ENCODE measurements at places on chromosomes 16 and 17. TPM values are rescaled to one million over a fixed set of nuclear protein-coding genes. Genes with fewer than 3 reads are reported as not detected.

Gene EPOP
- 10.3 TPM for total RNA-seq

Gene CBX2
- 1.7 TPM for total RNA-seq

Gene CACNG3
- not detected for total RNA-seq

Gene CLDN6
- total RNA-seq, result not detected

Gene ITGAD
- not detected for total RNA-seq

Gene ZNF287
- 7.4 TPM for total RNA-seq

Gene PRRT2
- total RNA-seq, result 0.91 TPM

Gene MFSD6L
- not detected for total RNA-seq

Gene TBC1D3B
- 9.5 TPM for total RNA-seq

Gene RNF43
- total RNA-seq, result not detected

Gene ASPA
- not detected for total RNA-seq

Gene VASN
- total RNA-seq, result 0.08 TPM

Gene MT4
- total RNA-seq, result not detected

Gene PPY
- total RNA-seq, result not detected

Gene NPIPB13
- 9.8 TPM for total RNA-seq

Gene ALDH3A2
- 19.7 TPM for total RNA-seq

Gene PRDM7
- not detected for total RNA-seq

DNA sequence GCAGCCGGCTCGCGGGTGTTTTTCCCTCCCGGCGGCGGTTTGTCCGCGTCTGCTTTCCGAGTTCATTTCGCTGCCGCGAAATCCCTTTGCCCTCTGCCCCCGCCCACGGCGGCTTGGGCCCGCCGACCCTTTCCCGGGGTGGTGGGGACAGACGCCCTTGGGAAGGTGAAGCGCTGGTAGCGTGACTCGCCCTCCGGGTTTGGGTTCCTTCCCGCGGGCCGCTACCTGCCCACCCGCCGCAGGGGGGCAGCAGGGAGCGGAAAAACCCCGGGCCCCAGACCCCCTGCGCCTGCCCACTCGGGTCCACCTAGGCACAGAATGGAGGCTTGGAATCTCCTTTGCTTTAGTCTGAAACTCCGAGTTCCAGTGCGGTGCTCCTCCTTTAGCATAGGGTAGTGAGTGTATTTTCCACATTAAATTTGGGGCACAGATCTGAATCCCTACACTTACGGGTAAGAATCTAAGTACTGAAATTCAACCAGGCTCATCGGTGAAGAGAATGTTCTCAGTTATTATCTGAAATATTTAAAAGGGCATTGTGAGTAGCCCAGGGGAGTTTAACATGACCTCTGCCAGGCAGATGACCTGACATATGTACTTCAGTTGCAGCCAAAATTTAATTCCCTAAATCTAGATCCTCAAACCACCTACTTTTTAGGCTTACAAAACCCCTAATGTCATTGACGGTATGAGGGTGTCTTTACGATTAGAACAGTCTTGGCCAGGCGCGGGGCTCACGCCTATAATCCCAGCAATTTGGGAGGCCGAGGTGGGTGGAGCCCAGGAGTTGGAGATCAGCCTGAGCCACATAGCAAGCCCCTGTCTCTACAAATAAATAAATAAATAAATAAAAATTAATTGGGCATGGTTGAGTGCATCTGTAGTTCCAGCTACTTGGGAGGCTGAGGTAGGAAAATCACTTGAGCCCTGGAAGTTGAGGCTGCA lies 1.0 kb downstream of the NME2 start:
- DNase-seq, result peak; percentile 72
- peak overlapping the region; percentile 79 for H3K4me3 ChIP-seq
- H3K36me3 ChIP-seq, result peaks cover 39% of the 10 kb centered on the region
- H3K4me1 ChIP-seq, result peaks cover 39% of the 10 kb centered on the region
- no peaks in the 10 kb centered on the region for H3K27me3 ChIP-seq
- peak overlapping the region; percentile 81 for H3K27ac ChIP-seq

DNA sequence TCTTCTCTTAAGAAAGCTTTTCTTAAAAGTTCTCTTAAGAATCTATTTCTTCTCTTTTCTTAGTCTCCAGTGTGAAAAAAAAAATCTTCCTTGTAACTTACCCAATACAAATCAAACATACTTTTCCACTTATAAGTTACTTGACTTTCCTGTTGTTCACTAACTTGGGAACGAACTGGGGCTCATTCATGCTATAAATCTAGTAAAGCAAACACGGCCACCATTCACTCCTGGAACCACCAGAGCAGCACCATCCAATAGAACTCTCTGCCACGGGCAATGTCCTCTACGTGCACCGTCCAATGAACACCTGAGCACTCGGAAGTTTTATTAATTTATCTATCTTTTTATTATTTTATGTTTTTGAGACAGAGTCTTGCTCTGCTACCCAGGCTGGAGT lies 20.8 kb downstream of the SRP68 start:
- H3K4me1 ChIP-seq, result peaks cover 7% of the 10 kb centered on the region
- peaks cover 59% of the 10 kb centered on the region for H3K36me3 ChIP-seq
- no peak overlapping the region for H3K4me3 ChIP-seq
- no peaks in the 10 kb centered on the region for H3K27me3 ChIP-seq

DNA sequence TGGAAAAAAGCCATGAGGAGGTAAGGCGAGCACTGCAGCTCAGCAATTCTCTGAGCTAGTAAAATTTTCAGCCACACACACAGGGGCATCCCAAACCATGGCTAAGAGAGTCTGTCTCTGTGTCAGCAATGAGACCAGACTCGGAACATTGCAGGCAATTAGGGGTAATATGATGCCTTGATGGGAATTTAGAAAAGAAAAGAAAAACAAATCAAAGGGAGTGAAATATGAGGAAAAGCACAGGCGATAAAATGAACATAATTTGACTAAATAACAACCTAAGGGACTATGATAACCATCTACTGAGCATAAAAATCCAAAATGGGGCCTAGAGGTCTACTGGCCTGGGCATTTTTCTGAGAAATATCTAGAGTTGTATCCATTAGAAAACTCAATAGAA lies 546.0 kb upstream of the PSMD7 start:
- H3K4me1 ChIP-seq, result no peaks in the 10 kb centered on the region
- no peak for DNase-seq
- no peak overlapping the region for H3K4me3 ChIP-seq

- H3K4me3 ChIP-seq, result no peak overlapping the region
- peaks cover 36% of the 10 kb centered on the region for H3K36me3 ChIP-seq
- H3K4me1 ChIP-seq, result peaks cover 39% of the 10 kb centered on the region
Observed at GRCh38 chr17:27562777-27563455, 68.1 kb upstream of the LGALS9 start.

- no peak for DNase-seq
- peaks cover 68% of the 10 kb centered on the region for H3K36me3 ChIP-seq
- H3K27ac ChIP-seq, result peak overlapping the region; percentile 61
- no peaks in the 10 kb centered on the region for H3K27me3 ChIP-seq
Observed at GRCh38 chr17:37523715-37524219, 34.1 kb downstream of the DUSP14 start.

GRCh38 chr16:81779536-81780320 lies 637 bp downstream of the PLCG2 start:
- H3K4me1 ChIP-seq, result peaks cover 14% of the 10 kb centered on the region
- H3K36me3 ChIP-seq, result peaks cover 3% of the 10 kb centered on the region
- H3K4me3 ChIP-seq, result peak overlapping the region; percentile 75
- H3K27me3 ChIP-seq, result peaks cover 47% of the 10 kb centered on the region
- DNase-seq, result peak; percentile 34

DNA sequence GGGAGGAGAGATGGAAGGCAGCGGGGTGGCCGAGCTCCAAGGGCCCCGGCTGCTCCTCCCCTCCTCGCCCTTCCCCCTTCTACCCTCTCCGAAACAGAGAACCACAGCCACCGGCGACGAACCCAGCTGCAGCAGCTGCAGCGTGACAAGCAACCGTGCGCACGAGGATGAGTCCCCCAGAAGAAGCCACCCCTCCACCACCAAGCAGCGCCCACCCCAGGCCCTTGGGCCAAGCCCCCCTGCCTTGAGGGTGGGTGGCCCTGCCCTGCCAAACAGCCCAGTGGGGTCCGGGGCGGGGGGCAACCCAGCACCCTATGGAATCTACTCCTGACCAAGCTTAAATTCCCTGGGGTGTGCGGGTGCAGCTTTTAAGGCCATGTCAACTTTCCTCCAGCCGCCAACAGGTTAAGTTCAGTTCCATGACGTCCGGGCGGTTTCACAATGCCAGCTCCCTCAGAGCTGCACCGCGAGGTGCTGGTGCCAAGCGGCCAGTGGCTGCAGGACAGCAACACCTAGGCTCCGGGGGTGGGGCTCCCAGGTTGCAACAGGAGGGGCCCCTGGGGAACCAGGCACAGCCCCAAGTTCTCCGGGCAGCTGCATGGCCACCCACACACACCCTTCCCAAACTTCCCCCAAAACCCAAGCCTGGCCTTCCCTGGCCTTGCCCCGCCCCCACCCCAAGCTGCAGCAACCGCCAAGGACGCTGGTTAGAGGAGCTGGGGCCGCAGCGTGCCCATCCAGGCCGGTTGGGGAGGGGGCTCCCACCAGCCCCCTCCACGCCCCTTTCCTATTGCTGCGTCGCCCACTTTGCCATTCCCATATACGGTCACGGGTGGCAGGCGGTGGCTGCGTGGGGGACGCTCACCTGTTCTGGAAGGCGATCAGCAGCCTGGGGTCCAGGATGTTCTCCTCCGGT lies 2.0 kb downstream of the CBX4 start:
- H3K4me3 ChIP-seq, result peak overlapping the region; percentile 87
- peak; percentile 72 for DNase-seq
- peaks cover 38% of the 10 kb centered on the region for H3K4me1 ChIP-seq
- peaks cover 38% of the 10 kb centered on the region for H3K36me3 ChIP-seq

- peaks cover 76% of the 10 kb centered on the region for H3K4me1 ChIP-seq
- peaks cover 4% of the 10 kb centered on the region for H3K36me3 ChIP-seq
- no peak overlapping the region for H3K4me3 ChIP-seq
Observed at GRCh38 chr17:27526604-27527002, 70.4 kb downstream of the KSR1 start.

DNA sequence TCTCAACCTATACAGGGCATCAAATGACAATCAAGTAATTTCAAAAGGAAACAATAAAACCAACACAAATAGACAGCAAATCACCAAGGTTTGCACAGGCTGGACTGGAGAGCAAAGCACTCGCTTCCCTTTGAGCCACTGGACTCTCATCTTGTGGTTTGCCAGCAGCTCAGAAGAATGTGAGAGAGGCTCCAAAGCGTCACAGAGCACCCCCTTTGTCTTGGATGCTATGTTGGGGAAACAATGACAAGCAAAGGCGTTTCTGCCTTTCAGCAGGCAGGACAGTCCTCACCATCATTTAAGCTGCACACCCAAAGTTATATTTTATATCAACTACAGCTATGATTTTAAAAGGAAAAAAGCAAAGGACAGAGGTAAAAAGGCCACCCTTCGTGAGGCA lies 13.2 kb downstream of the SLC6A4 start:
- no peak overlapping the region for H3K27ac ChIP-seq
- H3K4me1 ChIP-seq, result no peaks in the 10 kb centered on the region
- no peaks in the 10 kb centered on the region for H3K36me3 ChIP-seq
- peaks cover 5% of the 10 kb centered on the region for H3K27me3 ChIP-seq

DNA sequence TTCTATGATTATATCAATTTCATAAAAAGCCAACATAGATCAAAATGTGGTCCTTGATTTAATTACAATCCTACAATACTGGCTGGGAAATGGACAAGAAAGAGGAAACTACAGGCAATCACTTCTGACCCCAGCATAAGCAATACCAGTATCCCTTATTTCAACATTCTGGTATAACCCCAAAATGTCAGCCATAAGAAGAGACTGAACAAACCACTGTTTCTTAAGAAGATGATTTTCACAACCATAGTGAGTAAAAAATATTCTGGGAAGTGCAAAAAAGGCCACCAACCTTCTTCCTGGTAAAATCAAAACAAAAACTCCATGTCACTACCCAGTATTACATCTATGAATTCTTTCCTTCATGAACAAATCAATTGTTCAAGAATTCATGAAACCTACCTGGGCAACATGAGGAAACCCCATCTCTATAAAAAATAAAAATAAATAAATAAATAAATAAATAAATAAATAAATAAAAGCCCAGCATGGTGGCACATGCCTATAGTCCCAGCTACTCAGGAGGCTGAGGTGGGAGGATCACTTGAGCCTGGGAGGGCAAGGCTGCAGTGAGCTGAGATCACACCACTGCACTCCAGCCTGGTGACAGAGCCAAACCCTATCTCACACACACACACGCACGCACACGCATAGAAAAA lies 7.5 kb downstream of the N4BP1 start:
- H3K36me3 ChIP-seq, result peaks cover 37% of the 10 kb centered on the region
- peaks cover 46% of the 10 kb centered on the region for H3K4me1 ChIP-seq
- H3K27me3 ChIP-seq, result no peaks in the 10 kb centered on the region
- no peak overlapping the region for H3K4me3 ChIP-seq
- H3K27ac ChIP-seq, result no peak overlapping the region
- DNase-seq, result no peak

- no peaks in the 10 kb centered on the region for H3K4me1 ChIP-seq
- H3K36me3 ChIP-seq, result no peaks in the 10 kb centered on the region
- DNase-seq, result no peak
- H3K27ac ChIP-seq, result no peak overlapping the region
- H3K27me3 ChIP-seq, result no peaks in the 10 kb centered on the region
Observed at GRCh38 chr17:14959106-14959648, 305.9 kb downstream of the PMP22 start.

GRCh38 chr17:60390186-60390585 lies 1.7 kb downstream of the USP32 start:
- H3K27me3 ChIP-seq, result no peaks in the 10 kb centered on the region
- peak overlapping the region; percentile 34 for H3K4me3 ChIP-seq
- peaks cover under 1% of the 10 kb centered on the region for H3K36me3 ChIP-seq
- no peak overlapping the region for H3K27ac ChIP-seq

DNA sequence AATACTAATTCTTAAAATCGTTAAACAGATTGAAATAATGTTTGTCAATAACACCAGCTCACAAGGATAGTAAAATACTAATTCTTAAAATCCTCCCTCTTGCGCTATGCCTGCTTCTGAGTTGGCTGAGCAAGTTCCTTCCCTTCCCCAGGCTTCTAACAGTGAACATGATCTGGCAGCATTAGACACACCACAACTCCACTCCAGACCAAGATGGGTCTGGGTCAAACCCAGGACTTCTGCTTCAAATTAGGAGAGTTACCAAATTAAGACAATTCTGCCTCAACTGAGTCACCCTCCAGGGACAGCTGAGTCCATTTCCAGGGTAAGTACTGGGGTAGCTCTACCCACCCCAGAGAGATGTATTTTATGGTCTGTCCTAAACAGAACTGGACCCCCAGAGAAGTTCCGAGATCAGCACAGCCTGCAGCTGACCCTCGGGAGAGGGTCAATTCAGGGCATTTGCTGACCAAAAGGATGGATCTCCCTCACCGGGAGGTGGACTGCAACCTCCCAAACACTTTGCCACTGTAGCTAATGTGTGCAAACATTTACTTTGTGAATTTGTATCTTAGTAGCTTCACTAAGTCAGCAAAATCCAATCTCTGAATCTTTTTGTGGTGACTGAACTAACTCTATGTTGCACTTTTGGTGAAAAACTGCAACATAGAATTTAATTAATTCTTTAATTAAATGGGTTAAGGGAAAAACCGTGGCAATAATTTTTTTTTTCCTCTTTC lies 48.8 kb downstream of the ADCY9 start:
- DNase-seq, result no peak
- H3K36me3 ChIP-seq, result peaks cover 17% of the 10 kb centered on the region
- no peak overlapping the region for H3K27ac ChIP-seq
- H3K4me3 ChIP-seq, result no peak overlapping the region

DNA sequence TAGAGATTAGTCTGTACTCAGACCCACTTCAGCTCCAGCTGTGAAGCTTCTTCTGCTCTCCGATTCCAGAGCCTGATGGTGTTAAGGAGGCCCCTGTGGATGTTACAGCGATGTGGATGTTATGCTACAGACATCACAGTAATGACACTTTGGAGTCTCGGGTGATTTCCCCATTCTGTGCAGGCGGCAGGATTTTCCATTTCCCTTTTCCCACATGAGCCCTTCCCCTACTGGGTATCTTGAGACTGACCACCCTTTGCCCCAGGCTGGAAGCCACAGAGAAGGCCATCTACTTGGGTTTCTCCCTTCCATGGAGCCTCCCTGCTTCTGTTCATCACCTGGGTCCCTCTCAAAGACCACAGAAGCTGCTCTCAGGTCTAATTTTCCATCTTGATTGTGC lies 78.3 kb downstream of the KCNJ12 start:
- H3K27ac ChIP-seq, result no peak overlapping the region
- DNase-seq, result no peak
- peaks cover 24% of the 10 kb centered on the region for H3K27me3 ChIP-seq
- peaks cover 31% of the 10 kb centered on the region for H3K4me1 ChIP-seq
